Astrocyte (in vitro differentiated cells and primary cell): ENCODE measurements at places on chromosomes 3 and 15. TPM values are rescaled to one million over a fixed set of nuclear protein-coding genes. Genes with fewer than 3 reads are reported as not detected.

DNA sequence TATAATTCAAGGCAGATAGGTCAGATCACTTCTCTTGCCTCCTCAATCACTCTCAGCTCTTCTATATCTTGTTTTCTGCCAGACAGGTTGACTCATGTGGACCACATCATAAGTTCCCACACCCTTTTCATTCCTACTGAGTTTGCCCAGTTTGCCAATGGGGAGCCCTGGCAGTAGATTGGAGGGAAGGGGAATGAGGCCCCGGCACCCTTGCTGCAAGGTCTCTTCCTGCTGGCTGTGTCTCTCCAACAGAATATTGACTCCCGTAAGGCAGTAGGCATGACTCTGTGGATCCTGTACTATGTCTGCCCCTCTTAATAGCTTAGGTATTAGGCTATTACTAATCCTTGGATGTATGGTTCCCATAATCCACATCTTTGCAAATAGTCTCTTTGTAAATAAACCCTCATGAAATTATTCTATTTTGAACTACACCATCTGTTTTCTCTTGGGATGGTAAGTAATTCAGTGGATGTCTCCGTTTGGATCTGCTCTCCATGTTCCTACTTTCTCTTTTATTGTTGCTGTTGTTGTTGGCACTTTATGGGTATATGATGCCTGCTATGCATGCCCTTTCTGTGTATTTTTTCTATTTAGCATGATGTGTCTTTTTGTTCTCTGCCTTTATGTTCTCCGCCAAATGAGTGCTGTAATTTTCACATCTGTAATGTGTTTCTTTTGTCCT, 65.5 kb upstream of the DCBLD2 start:
- H3K27me3 ChIP-seq: no peaks in the 10 kb centered on the region
- H3K36me3 ChIP-seq: no peaks in the 10 kb centered on the region
- peaks cover 61% of the 10 kb centered on the region for H3K4me1 ChIP-seq
- peak overlapping the region; percentile 72 for H3K27ac ChIP-seq
- H3K4me3 ChIP-seq: no peak overlapping the region

GRCh38 chr15:92061511-92062195, 208.1 kb downstream of the SLCO3A1 start:
- no peak overlapping the region for H3K4me3 ChIP-seq
- no peaks in the 10 kb centered on the region for H3K36me3 ChIP-seq
- H3K27ac ChIP-seq: no peak overlapping the region

- peaks cover 23% of the 10 kb centered on the region for H3K36me3 ChIP-seq
- peak overlapping the region; percentile 61 for H3K27ac ChIP-seq
- peaks cover 31% of the 10 kb centered on the region for H3K4me1 ChIP-seq
- no peak overlapping the region for H3K4me3 ChIP-seq
- no peaks in the 10 kb centered on the region for H3K27me3 ChIP-seq
These were observed 34.5 kb downstream of the FEM1B start for GRCh38 chr15:68311859-68312557.

GRCh38 chr15:60328852-60329443, 68.8 kb downstream of the ANXA2 start:
- no peak overlapping the region for H3K27ac ChIP-seq
- H3K27me3 ChIP-seq: peaks cover 22% of the 10 kb centered on the region
- no peaks in the 10 kb centered on the region for H3K4me1 ChIP-seq
- no peaks in the 10 kb centered on the region for H3K36me3 ChIP-seq

DNA sequence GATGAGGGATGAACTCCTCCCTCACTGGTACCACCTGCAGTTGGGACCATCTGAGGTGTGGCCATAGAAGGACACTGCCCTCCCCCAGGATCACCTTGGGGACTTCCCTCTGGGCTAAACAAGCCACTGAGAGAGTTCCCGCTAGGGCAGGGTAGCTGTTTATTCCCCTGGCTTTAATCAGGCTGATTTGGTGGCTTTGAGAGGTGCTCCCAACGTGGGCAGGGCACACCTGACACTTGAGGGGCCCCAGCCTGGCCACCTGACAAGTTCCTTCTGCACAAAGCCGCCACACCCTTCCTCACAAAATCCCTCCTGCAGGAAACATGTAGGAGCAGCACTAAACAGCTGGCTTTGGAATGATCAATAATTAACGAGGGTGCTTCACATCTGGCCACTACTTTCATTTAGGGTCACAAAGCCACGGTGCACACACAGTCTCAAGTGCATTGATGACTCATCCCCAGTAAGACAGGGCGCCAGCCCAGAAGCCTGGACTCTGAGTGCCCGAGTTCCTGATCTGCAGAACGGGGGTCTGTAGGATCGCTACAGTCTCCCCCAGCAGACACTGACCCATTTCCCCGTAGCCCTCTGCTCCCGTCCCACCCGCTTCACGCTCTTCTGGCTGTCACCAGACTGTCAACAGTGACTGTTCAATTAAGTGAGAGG, 75.1 kb downstream of the ATP10A start:
- peak; percentile 48 for DNase-seq
- H3K4me1 ChIP-seq: peaks cover 40% of the 10 kb centered on the region

DNA sequence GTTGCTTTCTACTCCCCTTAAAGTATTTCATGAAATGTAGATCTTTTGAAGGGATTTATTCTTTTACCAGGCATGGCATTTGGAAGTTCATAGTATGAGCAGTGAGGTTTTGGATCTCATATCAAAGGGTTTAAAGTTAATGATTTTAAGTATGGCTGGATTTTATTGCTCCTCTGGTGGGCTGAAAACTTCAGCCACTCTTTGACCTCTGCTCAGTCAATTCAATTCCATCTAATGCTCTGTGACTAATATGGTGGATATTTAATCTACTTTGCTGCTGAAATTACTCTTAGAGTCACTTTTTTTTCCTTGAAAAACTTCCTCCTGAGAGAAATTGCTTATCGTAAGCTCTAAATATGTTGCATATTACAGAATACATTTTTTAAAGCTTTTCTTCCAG, 218.6 kb downstream of the NR2F2 start:
- no peaks in the 10 kb centered on the region for H3K27me3 ChIP-seq
- no peaks in the 10 kb centered on the region for H3K36me3 ChIP-seq
- no peak overlapping the region for H3K4me3 ChIP-seq
- H3K27ac ChIP-seq: no peak overlapping the region
- DNase-seq: no peak

- H3K27ac ChIP-seq: no peak overlapping the region
- H3K27me3 ChIP-seq: no peaks in the 10 kb centered on the region
These were observed 46.4 kb upstream of the PRICKLE2 start for GRCh38 chr3:64271631-64272030.

- H3K27me3 ChIP-seq: peaks cover 14% of the 10 kb centered on the region
- no peak overlapping the region for H3K27ac ChIP-seq
- H3K4me3 ChIP-seq: no peak overlapping the region
- H3K4me1 ChIP-seq: no peaks in the 10 kb centered on the region
These were observed 147.0 kb upstream of the PROK2 start for GRCh38 chr3:71931922-71932321.

GPR156 gene
- 0.39 and 0.75 TPM in 2 replicates for total RNA-seq
